LHCN-M2 (cell line): ENCODE measurements at places on chromosomes 7 and 10.

- peak; percentile 96 for DNase-seq
Observed at GRCh38 chr10:19719284-19719683, 96.9 kb upstream of the PLXDC2 start.

DNA sequence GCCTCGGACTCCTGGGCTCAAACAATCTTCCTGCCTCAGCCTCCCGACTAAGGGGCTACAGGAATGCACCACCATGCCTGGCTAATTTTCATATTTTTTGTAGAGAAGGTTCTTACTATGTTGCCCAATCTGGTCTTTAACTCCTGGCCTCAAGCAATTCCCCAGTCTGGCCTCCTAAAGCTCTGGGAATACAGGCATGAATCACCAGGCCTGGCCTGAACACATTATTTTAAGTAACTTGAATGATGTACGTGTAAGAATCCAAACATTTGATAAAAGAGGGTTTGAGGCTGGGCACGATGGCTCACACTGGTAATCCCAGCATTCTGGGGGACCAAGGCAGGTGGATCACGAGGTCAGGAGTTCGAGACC is 13.0 kb upstream of the BAMBI start:
- DNase-seq, result peak; percentile 31

DNA sequence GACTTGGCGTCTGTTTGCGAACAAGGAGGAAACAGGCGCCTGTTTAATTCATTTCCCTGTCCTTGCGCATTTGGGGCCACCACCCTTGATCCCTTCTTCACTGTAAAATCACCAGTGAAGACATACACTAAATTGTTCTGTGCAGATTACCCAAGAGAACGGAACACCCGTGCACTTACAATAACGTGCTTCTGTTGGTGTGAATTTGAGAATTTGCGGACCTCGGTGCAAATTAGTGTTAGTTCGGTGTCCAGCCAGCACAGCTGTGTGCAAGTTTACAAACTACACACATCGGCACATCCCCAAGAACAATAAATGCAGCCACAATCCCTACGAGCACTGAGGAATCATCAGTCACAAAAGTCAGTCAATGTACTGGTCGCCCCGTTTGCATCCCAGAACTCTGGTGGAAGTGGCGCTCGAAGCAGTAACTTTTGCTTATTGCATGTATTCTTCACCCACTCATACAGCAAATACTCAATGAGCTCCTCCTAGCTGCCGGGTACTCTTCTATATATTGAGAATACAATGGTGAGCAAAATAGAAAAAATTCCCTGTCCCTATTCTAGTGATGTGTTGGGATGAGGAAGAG is 786 bp upstream of the CNOT4 start:
- DNase-seq, result peak; percentile 32

DNA sequence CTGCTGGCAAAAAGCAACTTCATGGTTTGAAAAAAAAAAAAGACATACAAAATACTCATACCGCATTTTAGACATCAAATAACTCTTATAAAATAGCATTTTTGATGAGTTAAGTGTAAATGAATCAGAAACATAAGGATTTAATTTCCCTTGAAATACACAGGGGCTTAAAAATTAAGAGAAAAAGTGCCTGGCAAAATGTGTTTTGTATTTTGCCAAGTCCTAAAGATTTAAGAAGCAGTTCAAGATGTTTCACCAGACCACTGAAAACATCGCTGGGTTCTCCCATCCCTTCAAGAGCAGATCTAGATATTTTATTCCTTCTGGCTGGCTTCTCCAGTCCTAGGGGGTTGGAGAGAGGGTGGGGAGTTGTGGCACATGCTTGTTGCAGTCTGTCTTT is 396.4 kb downstream of the INHBA start:
- no peak for DNase-seq

DNA sequence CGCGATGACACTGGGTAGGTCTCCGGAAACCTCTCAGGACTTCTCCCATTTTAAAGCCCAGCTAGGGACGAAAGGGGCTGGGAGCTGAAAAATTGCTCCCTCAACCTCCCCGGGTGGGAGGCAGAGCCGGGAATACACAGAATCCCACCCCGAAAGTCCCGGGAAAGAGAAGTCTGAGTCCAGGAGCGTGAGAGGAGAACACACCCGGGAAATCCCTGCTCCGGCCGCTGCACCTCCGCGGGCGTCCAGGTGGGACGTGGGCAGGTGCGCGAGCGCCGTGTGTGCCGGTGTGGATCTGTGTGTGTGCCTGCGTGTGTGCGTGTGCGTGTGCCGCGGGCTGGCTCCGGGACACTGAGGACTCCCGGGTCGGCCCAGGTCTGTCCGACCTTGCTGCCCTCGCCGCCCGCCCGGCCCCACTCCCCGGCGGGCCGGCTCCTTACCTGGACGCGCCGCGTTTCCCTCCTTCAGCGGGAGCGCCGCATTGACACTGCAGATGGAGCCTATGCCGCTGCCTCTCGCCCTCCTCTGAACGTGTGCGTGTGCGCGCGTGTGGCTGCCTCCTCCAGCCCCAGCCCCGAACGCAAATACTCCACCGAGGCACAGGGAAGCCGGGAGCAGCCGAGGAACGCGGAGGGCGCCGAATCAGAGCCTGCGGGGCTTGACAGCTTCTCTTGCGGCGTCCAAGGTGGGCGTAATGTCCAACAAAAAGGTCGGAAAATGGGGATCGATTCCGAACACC is at the start of gene PLXNA4:
PLXNA4 (minus strand) TSS at position 489 of the 739 bp plus-strand sequence. CDS start 67,777 bp downstream, outside the sequence.
- DNase-seq, result no peak
